ENCODE measurements at places on chromosomes 3 and 15.

DNA sequence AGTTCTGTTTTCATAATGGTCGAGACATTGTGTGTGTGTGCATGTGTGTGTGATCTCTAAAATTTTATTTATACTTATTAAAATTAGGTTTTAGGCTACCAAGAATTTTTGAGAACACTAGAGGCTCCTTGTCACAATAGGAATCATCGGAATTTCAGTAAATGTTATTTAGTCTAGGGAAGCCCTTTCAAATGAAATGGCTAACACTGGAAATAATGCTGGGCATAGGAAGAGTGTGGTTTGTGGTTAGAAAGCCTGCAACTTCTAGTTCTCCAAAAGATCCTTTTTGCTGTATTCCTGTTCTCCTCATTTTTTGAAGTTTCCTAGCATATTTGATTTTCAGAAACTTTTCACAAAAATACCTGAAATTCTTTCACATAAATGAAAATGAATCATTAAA is 92.5 kb upstream of the MBNL1 start:
- no peak for DNase-seq

- DNase-seq, result no peak
These were observed 699 bp downstream of the MEGF11 start for GRCh38 chr15:66252685-66253417.

GRCh38 chr3:53554559-53555067 is 60.2 kb downstream of the CACNA1D start:
- DNase-seq, result no peak

- DNase-seq, result no peak
These were observed 101.6 kb downstream of the CGNL1 start for GRCh38 chr15:57477736-57478522.

DNA sequence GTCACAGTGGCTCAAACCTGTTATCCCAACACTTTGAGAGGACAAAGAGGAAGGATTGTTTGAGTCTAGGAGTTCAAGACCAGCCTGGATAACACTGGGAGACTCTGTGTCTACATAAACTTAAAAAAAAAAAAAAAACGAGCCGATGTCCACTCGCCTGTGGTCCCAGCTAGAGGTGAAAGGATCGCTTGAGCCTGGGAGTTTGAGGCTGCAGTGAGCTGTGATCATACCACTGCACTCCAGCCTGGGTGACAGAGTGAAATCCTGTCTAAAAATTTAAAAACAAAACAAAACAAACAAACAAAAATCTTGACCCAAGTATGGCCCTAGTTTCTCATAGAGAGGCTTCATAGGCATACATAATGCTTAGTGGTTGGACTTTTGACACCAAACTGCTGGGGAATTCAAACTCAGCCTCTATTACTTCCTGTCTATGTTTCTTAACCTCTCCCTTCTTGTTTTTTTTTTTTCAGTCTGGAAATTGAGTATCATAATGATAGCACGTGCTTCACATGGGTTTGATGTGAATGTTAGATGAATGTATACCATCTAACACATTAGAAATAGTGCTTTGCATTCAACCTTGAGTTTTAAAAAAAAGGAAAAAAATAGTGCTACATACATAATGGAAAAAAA is 46.4 kb upstream of the CAPN7 start:
- DNase-seq, result no peak

- DNase-seq, result no peak
These were observed 36.5 kb downstream of the UBE3A start for GRCh38 chr15:25402342-25402741.

DNA sequence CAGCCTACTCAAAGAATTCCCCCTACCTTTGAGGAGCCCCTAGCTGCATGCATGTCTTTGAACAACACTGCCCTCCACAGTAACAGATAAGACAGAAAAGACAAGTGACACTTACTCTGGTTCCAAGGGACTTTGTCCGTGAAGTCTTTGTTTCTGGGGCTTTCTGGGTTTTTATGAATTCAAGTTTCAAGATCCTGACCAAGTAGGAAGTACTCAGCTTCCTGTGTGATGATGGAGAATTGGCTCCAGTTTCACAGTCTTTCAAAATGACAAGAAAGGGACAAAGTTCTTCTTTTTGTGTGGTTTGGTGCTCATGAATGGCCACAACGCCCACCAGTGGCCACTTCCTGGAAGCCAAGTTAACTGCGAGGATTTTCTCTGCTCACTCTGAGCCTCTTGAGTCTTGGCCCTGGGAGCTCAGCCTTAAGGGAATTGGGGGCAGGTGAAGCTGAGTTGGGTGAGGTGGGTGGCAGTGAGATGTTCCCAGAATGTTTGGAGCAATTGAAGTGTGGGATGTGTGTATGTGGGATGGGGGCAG is at the start of gene CCR1:
CCR1 (minus strand) TSS at position 147 of the 538 bp plus-strand sequence. CDS start 4,000 bp downstream, outside the sequence.
- no peak for DNase-seq

- DNase-seq, result no peak
These were observed 34.3 kb downstream of the PLD1 start for GRCh38 chr3:171775943-171776342.

DNA sequence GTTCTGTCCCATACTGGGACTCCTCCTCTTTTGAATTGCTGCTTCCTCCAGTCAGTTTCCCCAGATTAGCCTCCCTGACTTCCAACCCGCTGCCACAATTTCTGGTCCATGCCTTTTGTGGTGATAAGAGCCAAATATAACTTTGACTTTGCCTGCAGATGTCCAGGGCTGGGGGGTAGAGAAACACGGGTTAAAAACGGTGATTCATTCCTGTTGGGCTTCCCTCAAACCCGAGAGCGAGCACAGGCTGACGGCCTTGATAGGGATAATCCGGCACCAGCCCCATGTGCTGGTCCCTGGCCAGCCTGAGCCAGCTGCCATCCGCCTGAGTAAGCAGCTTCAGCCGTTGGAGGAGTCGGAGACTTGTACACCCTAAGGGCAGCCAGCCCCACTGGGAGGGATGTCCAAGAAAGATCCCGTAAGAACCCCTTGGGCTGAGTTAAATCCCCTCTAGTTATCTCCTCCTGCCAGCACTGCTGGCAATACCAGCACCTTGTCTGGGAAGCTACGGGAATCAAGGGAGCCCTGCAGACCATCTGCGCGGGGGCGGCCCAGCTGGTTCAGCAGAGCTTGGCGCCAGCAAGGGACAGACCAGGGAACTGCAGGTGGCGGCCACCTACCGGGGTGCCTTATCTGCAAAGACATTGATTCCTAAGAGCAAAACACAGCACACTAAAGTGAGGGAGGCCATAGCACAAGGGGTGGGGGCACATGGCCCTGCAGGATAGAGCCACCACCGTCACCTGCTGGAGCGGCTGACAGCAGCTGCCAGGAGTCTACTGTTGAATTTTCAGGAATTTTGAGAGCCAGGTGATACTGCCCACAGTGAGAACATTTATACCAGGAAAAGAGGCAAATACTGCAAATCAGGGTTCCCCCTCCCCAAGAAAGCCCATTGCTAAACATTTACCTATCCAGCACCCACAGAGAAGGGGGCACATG is 18.1 kb downstream of the CSPG4 start:
- peak; percentile 50 for DNase-seq

DNA sequence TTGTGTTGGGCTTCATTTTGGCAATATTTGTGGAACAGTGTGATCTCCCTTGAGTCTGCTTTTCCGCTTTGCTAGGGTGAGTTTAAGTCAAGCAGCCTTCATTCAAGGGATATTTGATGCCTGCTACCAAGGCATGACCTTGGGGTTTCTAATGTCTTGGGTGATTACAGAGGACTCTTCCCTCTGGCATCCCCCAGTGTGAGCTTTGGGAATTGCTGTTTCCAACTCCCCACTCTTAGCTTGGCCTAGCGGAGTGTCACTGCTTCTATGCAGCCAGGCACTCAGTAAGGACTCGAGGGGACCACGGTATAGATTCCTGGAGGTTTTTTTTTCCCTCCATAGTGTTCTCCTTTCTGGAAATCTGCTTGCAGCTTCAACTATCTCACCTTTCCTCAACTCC is 21.1 kb downstream of the GCNT3 start:
- DNase-seq, result no peak

DNA sequence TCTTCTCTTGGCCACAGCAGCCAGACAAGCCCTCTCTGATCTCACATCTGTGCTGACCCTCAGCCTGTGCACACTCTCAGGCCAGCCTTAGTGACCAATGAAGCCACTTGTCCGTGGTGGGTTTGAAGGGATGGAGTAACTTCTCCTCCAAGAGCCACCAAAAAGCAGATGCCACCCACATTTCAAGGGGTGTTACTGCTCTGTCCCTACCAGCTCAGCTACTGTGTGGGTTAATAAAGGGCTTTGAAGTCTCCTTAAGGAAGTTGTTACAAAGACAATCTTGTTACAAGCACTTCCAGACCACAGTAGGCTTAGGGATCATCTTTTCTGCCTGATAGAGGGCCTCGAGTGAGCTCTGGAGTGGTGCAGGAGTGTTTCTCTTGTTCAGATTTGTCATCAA is 3.3 kb upstream of the CA12 start:
- DNase-seq, result no peak

GRCh38 chr3:54309601-54310000 is 187.2 kb downstream of the CACNA2D3 start:
- no peak for DNase-seq

DNA sequence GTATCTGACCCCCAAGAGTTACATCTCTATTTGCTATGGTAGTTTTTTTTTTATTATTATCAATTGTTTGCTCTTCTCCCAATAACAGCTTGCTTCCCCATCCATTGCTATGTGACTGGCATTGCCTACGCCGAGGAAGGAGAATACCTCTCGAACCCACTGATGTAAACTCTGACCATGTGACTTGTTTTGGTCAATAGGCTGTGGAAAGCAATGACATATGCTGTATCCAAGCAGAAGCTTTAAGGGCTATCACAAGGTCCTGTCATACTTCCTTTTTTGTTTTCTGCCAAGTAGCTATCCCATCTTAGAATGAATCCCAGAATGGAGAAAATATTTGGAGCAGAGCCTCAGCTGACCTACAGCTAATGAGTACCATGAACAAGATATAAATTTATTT is 111.0 kb upstream of the FRMD4B start:
- no peak for DNase-seq

DNA sequence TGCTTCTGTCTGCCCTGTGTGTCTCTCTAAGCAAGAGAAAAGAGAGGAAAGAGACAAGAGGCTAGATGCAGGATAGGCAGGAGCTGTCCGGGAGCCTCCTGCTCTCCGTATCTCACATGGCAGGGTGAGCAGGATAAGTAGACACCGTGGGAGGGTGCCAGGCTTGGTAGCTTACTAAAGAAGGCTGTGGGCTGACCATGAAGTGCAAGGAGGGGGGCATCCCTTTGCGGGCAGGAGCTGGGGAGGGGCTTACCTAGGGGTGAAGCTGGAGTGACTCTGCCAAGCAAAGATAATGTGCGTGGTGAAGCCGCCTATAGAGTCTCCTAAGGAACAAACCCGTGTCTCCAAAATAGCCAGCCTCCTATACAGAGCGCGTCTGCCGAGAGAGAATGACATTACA is 33.7 kb upstream of the TMC3 start:
- DNase-seq, result no peak

- no peak for DNase-seq
These were observed 16.9 kb downstream of the VPS18 start for GRCh38 chr15:40911141-40911540.

GRCh38 chr15:29857221-29857789 is 35.0 kb upstream of the TJP1 start:
- DNase-seq, result no peak

DNA sequence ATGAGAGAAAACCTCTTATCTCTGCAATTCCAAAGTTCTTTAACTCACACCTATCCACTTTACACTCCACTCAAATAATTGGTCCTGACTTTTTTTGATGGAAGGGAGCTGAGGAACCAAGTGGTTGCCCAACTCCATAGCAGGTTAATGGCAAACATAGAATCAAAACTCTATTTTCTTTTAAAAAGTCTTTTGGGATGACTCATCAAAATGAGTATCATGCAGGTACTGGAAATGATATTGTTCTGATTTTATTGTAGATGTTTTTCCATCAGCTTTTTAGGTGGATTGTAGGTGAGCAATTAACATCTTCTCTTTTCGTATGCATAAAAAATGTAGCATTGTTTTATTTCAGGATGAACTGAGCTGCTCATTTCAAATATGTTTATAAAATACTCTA is 239.5 kb downstream of the SATB1 start:
- no peak for DNase-seq

DNA sequence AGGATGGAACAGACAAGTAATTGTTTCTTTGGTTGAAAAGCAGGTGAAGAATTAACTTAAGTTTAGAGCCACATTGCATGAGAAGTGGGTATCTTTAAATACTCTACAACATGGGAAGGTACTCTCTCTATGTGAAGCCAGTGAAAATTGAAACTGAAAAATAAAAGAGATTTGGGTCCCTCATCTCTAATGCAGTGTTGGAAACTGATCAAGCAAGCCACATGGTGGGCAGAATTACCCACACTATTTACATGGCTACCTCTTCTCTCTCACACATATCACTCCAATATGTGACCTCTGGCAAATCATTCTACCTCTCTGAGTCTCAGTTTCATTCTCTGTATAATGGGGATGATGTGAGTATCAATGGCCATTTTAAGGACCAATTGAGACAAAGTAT is 339.0 kb downstream of the IL5RA start:
- no peak for DNase-seq

DNA sequence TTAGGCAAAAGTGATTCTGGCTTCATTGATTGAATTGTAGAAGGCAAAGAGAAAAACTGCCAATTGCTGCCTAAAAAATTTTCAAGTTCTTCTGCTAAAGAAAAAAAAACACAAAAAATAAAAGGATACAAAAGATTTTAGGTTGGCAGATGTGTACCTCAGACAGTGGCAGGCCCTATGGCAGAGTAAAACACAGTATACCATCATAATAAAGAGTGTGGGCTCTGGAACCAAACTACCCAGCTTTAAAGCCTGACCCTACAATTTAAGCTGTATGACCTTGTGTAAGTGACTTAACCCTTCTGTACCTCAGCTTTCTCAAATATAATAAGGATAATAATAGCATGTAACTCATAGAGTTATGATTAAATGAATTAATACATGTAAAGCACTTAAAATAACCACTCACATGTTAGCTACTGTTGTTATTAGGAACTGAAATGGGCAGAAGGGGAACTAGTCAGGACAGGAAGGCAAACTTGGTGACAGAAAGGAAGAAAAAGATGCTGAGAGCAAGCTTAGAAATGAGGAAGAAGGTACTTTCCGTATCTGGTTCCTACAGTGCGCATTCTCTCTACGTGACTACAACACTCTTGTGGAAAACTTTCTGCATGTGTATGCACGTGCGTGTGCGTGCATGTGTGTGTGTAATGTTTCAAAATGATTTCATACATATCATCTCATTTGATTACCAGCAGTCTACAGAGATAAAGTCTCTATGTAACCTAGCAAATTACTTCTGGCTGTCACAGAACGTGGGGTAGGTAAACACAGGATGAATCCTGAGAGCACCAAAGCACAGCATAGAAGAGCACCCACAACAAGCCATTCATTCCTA is 13.6 kb upstream of the GATM start:
- no peak for DNase-seq

DNA sequence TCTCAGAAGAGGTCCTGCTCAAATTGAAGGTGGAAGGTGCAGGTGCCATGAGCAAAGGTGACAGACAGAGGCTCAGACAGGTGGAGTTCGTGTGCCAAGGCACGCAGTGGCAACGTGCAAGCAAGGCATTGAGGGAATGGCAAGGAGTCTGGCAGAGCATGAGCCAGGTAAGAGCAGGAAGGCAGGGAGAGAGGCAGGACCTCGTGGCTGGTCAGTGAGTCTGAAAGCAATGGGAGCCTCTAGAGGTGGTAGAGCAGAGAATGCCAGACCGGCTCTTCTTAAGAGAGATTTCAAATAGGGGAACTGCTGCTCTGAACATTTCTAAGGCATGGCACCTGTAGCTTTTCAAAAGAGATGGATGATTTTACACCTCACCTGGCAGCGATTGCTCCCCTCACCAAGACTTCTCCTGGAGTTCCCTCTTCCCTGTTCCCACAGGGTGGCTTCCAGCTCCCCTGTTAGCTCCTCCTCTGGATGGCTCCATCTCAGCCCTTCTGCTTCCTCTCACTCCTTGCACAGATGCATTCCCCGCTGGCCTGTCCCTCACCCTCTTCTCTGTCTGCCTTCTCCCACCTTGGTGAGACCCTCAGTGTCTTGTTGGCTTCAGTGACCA is 2.7 kb downstream of the MYO5C start:
- DNase-seq, result peak; percentile 25
